Stimulated activated naive CD4-positive, alpha-beta T cell treated with Interleukin-2 at 50 U/mL for 16 hours (primary cell): ENCODE measurements at places on chromosomes 6 and 20.

DNA sequence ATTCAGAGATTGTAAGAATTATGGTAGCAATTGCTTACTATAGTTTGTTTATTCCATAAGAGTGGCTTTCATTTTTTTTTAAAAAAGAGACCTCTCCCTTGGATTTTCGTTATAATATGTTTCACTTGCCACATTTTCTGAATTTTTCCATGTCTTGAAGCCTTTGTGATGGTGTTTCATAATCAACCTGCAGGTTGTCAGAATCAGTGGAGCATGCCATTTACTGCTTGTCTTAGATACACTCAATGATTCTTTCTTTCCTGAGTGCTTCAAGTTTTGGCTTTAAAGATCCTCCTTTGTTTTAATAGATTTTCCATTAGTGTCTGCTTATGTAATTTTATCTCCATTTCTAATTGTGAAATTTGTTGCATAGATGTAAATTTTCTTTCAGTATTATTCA, 31.2 kb downstream of the KCNQ5 start:
- DNase-seq, result no peak

DNA sequence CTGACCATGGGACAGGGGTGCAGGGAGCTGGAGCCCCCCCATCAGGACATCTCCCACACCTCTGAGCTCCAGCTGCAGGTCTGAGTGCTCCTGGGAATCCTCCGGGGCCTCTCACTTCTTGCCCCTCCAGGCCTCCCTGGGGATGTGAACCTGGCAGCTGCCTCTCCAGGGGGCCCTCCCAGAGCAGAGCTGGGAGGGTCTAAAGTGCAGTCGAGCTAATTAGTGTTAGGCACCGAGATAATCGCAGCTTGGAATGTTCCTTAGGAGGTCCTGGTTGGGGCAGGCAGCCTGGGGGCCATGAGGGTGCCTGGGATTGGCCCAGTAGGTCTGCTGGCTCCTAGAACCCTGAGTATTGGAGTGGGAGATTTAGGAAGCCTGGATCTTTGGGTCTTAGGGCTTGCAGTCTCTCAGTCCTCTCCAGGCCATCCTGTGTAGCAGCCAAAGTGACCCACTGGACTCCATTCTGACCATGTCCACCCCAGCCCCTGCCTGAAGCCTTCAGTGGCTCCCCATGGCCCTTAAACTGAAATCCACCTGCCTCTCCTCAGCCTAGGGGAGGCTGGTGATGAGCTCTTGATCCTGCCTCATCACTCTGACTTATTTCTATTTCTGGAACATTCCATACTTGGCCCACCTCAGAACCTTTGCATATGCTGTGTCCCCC, 26.0 kb downstream of the CEBPB start:
- no peak for DNase-seq

GRCh38 chr20:25147716-25148115, 47.8 kb upstream of the ENTPD6 start:
- DNase-seq, result no peak

DNA sequence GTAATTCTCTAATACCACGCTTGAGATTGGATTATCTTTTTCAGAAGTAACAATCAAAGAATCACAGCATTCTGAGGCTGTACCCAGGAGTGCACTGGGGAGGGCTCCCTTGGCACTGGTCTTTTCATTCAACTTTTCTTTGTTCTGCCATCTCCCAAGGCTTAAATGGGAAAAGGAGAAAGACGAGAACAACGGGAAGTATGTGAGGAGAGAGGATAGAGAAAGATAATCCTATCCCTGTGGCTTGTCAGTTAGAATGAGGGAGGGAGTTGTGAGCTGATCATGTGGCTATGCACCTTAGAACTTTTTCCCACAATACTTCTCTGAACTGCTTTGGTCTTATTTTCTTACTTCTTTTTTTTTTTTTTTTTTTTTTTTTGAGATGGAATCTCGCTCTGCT, 83.1 kb downstream of the CAP2 start:
- DNase-seq, result no peak

GRCh38 chr20:35721219-35721618, 20.8 kb downstream of the RBM39 start:
- DNase-seq, result no peak

- no peak for DNase-seq
These were observed 122.2 kb upstream of the TNFAIP3 start for GRCh38 chr6:137744877-137745276.

- DNase-seq, result no peak
These were observed 293.9 kb downstream of the KIF16B start for GRCh38 chr20:16279320-16279719.

DNA sequence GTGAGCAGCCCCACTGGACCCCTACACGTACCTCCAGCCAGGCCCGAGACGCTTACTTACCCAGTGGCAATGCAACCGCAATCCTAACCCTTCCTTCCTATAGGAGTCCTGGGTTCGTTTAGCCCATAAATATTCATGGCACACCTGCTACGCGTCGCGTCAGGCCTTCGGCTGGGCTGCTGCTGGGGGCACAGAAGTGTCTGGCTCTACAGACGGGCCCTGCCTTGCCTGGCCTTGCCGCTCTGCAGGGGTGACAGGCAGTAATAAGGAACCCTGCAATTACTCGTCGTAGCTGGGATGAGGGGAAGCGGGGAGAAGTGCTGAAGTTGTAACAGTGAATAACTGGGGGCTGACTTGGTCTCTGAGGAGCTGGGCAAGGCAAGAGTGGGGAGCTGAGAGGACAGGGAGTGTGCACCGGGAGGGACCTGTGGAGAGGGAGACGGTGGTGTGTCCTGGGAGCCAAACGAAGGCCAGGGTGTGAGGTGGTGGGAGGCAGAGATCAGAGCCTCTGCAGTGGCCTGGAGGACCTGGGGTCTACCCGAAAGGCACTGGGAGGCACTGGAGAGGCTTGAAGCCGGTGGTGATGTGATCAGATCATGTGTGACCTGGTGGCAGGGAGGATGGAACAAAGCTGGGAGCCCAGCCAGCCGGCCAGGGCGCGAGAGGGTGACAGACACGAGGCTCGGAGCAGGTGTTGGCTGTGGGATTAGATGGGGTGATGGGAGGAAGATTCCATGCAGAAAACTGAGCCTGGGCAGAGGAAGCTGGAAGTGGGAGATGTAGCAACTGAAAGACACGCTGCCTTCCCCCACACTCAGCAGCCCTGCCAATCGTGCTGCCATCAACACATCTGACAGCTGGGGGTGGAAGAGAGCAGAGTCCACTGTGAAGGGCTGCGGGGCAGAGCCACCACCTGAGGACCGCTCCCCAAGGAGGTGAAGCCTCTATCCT, 36.4 kb downstream of the PSMG4 start:
- no peak for DNase-seq

DNA sequence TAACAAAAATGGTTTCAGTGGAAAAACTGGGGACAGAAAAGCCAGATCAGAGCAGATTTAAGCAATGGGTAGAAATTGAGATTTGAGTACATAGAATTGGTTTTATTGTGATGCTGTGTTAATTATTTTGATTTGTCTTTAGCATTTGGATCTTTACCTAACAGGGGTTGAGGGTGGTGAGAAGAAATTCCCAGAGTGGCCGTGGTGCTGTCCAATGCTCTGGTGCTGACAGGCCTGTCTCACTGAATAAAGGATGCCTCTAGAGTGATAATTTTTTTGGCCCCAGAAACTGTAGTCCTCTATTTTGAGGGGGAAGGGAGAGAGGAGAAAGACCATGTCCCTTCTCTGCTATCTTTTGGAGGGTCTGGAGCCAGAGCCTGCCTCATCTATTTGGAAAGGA, 79.1 kb downstream of the LYRM2 start:
- no peak for DNase-seq

DNA sequence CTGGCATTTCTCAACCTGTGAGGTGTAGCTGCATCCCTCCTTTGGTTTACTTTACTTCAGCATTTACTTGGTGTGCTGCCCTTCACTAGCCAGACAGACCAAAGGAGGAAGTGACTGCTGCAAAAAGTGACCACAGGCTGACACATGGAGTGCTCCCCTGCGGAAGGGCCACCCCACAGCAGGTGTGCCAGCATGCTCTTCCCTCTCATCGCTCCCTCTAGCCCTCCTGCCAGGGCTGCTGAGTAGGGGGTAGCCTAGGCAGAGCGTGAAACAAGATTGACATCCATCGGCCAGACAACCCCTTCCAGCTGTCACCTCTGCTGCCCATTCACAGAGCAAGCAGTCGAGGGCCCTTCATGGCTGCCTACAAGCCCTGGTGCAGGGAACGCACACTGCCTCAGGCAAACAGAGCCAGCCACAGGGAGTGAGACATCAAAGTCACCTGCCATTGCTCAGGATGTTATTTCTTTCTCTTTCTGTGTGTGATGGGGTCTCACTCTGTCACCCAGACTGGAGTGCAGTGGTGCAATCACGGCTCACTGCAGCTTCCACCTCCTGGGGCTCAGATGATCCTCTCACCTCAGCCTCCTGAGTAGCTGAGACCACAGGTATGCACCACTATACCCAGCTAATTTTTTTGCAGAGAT, 102.0 kb upstream of the RPS6KA2 start:
- DNase-seq, result no peak

DNA sequence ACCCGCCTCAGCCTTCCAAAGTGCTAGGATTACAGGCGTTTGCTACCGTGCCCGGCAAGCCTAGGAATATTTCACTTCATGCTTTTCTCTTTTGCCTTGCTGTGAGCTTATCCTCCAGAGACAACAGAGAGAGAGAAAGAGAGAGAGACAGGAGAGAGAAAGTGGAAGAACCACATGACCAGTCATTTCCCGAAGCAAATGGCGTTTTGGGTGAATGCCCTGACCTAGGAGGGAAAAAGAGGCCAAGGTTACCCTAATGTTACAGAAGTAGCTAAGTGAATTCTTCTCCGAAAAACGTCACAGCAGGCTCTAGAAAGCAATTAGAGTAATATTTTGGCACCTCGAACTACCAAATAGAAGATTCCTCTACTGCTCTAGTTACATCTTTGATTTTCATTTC, 9.1 kb downstream of the SGK1 start:
- DNase-seq, result no peak

- no peak for DNase-seq
These were observed 25.2 kb downstream of the MED23 start for GRCh38 chr6:131602781-131603312.

- DNase-seq, result no peak
These were observed 233.0 kb upstream of the JAG1 start for GRCh38 chr20:10906834-10907233.

GRCh38 chr20:5606350-5606749, 143.9 kb upstream of the SHLD1 start:
- no peak for DNase-seq

- no peak for DNase-seq
These were observed 214.3 kb downstream of the DLL1 start for GRCh38 chr6:170076466-170077165.

- DNase-seq, result no peak
These were observed 181.0 kb downstream of the TRIM27 start for GRCh38 chr6:28742668-28743270.

DNA sequence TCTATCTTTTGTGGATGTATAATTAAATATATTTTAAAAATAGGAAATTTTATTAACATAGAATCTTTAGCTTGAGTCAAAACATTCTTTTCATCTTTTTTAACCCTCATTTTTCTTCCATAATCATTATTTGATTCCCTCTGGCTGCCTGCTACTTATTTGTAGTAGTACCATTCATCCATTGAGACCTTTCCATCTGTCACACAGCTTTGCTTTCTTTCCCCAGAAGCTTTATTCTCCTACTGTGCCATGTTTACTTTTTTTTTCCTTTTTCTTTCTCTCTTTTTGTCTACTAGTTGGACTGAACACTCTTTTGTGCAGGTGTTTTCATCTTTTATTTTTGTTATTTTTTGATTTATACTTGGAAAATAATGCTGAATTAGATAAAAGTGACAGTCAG, 522.6 kb upstream of the MMS22L start:
- DNase-seq, result no peak

- DNase-seq, result no peak
These were observed 19.6 kb downstream of the MARCKS start for GRCh38 chr6:113876695-113877094.

DNA sequence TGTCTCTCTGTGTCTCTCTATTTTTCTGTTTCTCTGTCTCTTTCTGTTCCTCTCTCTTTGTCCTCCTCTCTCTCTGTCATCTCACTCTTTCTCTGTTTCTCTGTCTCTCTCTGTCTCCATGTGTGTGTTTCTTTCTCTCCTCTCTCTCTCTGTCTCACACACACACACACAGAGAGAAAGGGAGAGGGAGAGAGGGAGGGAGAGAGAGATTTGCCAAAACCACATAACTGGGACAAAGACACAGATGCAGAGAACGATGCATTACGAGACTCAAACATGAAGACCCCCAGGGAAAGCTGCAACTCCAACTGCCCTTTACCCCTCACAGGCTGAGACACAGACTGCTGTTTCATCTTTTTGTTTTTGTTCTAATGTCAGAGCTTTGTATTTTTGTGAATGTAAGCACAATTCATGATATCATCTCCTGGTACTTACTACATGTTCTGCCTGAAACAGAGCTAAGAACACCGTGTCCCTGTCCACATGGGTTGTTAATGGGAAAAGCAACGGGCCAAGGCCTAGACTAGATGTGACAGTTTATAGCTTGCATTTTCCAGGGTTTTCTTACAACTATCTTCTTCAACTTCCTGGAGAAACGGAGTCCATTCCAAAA, 177.1 kb upstream of the ARID1B start:
- no peak for DNase-seq

GRCh38 chr6:1872649-1873131, 263.0 kb downstream of the FOXC1 start:
- no peak for DNase-seq

GRCh38 chr6:69832558-69832957, 33.8 kb upstream of the COL19A1 start:
- DNase-seq, result no peak

DNA sequence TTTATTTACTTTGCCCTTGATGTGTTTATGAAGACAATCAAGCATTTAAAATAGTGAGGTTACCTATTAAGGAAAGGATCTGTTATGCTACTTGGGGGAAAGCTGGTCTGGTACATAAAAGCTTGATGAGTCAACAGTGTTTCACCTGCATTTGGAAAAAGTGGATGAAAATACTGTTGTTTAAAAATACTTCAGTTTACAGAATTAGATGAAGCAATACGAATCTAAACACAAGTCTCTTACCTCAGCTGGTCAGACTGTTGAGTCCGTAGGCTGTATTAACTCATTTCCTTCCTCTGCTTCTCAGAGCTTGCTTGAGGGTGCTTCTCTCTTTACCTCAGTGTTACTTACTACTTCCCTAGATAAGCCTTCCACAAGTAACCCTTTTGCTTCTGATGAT, 36.1 kb downstream of the NKX2-4 start:
- DNase-seq, result no peak

DNA sequence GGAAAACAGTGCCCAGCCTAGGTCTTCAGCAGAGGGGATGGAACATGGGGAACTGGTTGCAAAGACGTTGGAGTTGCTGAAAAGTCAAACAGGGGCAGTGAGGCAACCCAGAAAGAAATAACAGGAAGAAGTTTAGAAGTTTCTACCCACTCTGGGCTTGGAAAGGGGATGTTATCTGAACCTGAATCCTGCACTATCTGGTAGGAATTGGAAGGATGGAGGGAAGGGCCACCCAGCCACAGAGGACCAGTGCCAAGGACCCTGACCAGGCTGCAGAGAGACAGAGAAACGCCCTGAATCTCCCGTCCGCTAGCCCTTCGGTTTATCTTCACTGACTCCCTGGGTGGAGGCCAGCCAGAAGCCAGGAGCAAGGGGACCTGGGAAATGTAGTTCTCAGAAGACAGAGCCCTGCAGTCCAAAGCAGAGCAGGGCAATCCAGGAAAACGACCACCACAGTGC, 217.3 kb upstream of the RREB1 start:
- no peak for DNase-seq
